ENCODE measurements at places on chromosomes 3 and 15. TPM values are rescaled to one million over a fixed set of nuclear protein-coding genes. Genes with fewer than 3 reads are reported as not detected.

DNA sequence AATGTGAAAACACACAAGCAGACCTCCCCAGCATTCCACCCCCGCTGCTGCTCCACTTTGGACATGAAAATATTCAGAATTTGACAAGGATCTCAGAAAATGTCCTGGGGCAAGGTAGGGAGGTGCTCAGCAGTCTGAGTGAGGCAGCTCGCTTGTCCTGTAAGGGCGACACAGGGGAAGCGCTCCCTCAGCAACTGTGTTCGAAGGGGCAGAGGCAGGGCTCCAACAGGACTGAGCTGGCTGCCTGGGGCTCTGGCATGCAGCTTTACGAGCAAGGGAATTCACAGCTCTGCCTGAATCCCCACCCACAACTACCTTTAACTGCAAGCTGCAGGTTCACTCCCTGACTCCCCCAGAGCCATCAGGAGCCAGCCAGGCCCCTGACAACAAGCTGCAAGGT lies 287.0 kb upstream of the LYSMD4 start:
- no peak for DNase-seq

Gene CCR8
- not detected for total RNA-seq

- DNase-seq, result no peak
Observed at GRCh38 chr3:70815817-70816216, 503.4 kb upstream of the MDFIC2 start.

Gene MORC1
- total RNA-seq, result not detected

DNA sequence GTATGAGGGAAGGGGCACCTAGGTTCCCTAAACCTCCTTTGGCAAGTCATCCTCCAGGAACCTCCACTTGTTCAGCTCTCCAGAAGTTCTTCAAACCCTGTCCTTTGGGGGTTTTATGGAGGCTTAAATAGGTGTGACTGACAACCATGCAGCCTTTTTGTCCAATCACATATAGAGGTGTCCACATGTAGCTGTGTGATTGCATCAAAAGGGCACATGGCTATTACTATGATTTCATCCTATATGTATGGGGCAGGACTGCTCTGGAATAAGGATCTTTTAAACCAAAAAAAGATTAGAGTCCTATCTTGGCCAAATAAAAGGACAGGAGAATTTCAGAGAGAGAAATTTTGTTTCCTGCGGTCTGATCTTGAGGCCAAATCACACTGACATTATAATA lies 453.2 kb upstream of the EPHA6 start:
- DNase-seq, result no peak

Gene SI
- not detected for total RNA-seq

- DNase-seq, result no peak
Observed at GRCh38 chr3:195015021-195015420, 255.9 kb downstream of the XXYLT1 start.

- no peak for DNase-seq
Observed at GRCh38 chr3:185422677-185423076, 59.7 kb downstream of the MAP3K13 start.

Gene EPHA6
- total RNA-seq, result 0.57 TPM

DNA sequence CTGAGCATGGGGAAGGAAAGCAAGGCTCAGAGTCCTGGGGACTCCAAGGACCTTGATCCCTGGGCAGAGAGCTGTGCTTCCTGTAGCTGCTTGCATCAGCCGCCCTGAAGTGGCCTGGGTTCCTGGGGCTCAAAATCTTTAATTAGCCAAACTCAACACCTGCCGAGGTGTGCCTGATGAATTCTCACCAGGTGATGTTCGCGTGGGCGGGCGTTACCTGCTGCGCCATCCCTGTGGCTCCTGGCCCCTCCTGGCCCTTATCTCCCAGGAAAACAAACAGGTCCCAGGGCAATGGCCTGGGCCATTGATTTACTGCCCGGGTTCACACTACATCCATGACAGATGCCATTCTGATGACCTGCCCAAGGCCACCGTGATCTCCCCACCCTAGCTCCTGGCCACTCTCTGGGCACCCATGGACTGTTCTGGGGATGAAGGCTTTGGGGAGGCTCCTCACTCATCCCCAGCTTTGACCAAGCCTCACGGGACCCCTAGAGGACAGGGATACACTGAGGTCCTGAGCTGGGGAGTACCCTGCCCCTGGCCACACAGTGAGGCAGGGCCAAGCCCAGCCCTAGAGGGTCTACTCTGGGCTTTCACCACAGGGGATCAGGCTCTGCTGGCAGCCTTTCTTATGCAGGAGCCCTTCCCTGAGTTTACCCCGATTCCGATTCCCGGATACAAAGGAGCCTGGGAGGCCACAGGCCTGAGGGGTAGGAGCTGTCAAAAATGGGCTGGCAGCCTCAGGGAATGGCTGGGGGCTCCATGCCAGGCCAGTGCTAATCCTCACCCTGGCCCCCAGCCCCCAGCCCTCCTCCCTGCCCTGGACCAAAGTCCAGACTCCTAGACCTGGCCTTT lies 5.7 kb downstream of the SLC38A3 start:
- no peak for DNase-seq

Gene TIMP4
- total RNA-seq, result not detected

Gene B3GNT5
- 22.8 TPM for total RNA-seq

DNA sequence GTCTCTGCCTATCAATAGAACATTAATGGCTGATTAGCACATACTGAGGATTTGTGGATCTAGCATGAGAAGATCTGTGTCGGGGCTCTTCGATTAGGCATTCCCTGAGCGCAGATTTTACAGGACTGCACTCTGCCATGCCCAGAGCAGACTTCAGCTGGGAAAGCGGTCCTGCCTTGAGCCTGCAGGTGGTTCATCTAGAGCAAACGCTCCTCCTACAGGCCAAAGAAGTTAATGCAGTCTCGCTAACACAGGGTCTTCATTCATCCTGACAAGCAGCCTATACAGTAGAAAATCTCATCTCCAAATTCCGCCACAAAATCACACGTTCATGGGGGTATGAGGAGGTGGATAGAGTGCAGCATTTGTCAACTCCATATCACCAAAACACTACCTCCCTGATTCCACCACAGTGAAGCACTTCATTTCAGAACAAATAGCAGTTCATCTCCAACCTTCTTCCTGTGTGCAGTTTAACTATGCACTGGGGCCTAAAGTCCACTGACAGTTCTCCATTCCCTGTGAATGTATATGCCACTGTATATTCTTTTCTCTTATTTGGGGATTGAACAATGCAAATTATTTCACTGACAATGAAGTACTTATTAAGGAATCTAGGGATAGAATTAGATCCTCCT lies 405.8 kb downstream of the IGSF11 start:
- peak; percentile 64 for DNase-seq

GRCh38 chr3:48634661-48635221 lies 520 bp downstream of the SLC26A6 start:
- no peak for DNase-seq

DNA sequence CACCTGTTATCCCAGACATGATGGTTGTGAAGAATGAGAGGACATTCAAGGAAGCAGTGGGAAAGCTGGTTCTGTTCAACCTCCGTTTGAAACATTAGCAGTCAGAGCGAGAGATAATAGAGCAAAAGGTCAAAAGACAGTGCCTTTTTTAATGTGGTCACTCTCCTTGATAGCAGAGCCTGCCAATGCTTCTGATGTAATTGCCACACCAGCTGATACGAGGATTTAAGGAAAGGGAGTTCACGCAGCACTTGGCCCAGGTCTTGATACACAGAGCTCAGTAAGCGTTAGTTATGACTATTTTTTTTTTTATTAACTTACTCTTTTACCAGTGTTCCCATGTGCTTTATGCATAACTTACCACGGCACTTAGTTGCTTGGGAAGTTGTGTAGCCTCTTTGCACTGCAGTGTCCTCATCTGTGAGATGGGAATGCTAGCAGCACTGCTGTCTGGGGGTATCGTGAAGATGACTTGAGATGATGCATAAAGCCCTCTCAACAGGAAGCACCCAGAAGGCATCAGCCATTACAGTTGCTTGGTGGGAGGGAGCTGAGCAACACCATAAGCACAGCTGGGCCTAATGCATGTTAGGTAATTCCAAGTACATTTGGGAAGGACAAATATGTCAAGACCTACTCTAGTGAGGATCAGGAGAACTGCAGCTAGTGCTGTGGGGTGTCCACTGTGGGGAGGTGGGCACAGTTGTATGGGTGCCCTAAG lies 123.3 kb upstream of the RASGRP1 start:
- DNase-seq, result no peak

Gene AP3B2
- 0.95 TPM for total RNA-seq

DNA sequence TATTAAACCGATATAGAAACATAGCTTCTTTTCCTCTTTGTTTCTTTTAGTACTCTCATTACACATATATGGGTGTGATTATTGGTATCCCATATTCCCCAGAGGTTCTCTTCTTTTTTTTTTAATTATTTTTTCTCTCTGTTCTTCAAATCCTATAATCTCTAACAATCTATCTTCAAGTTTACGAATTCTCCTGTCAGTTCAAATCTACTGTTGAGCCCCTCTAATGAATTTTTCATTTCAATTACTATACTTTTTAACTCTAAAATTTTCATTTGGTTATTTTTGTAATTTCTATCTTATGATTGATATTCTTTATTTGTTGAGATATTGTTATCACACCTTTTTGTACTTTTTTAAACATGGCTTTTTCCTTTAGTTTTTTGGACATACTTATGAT lies 64.1 kb downstream of the RSL24D1 start:
- no peak for DNase-seq

DNA sequence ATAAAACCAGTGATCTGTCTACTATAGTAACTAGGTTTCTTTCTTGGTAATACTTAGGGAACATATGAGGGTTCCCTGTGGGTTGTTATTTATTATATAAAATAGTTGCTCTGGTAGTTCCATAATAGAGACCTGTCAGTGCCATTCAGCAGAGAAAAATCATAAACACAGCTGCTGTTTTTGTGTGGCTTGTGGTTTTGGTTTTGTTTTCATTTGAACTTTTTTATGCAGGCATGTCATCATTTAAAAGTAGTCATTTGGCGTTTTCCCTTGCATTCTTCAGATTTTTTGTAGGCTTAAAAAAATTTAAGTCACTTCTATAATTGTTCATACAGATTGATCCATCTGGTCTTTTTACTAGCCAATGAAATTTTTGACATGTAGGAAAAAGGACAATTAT lies 47.9 kb downstream of the PIK3CA start:
- DNase-seq, result no peak
